ENCODE measurements at places on chromosomes 6 and 20. TPM values are rescaled to one million over a fixed set of nuclear protein-coding genes. Genes with fewer than 3 reads are reported as not detected.

The ECT2L gene
- under 0.01 TPM for total RNA-seq

The LY6G5C gene
- total RNA-seq, result 1.1 TPM

The LRRC73 gene
- total RNA-seq, result 0.63 TPM

The SMLR1 gene
- not detected for total RNA-seq

The TP53TG5 gene
- total RNA-seq, result not detected

The PDE7B gene
- total RNA-seq, result 23.9 TPM

The ELOVL2 gene
- 0.16 TPM for total RNA-seq

The PRICKLE4 gene
- 0.45 TPM for total RNA-seq

The THBS2 gene
- total RNA-seq, result 519 TPM

The PSORS1C2 gene
- not detected for total RNA-seq

The RBBP8NL gene
- total RNA-seq, result not detected

The MED23 gene
- 34.7 TPM for total RNA-seq

DNA sequence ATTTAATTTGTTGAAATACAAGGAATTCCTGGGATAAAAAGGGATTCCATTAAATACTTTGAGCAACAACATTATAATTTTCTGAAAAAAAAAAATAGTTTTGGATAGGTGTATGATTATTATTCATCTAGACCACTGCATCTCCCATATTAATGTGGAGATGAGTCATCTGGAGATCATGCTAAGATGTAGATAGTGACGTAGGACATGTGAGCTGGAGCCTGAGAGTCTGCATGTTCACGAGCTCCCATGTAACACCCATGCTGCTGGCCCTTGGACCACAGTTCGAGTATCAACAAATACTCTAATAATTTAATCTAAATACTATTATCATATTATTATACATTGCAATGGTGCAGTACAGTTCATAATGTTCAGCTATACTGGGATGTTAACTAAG lies 91.6 kb downstream of the EPM2A start:
- peak; percentile 29 for DNase-seq

DNA sequence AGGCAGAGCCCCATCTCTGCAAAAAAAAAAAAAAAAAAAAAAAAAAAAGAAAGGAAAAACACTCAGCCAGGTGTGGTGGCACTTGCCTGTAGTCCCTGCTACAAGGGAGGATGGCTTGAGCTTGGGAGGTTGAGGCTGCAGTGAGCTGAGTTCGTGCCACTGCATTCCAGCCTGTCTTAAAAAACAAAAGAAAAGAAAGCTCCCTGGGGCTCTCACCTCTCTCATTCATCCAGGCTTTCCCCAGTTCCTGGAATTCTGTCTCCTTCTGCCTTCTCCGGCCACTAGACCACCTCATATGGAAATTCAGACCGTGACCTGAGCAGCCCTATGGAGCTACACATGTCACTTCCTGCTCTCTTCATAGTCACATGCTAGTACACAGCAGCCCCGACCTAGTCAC lies 101.1 kb upstream of the TAB2 start:
- no peak for DNase-seq

DNA sequence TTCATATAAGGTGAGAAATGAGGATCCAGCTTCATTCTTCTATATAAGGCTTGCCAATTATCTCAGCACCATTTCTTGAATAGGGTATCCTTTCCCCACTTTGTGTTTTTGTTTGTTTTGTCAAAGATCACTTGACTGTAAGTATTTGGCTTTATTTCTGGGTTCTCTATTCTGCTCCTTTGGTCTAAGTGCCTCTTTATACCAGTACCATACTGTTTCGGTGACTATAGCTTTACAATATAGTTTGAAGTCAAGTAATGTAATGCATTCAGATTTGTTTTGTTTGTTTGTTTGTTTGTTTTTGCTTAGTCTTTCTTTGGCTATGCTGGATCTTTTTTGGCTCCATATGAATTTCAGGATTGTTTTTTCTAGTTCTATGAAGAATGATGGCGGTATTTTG lies 64.6 kb downstream of the ERMARD start:
- no peak for DNase-seq

DNA sequence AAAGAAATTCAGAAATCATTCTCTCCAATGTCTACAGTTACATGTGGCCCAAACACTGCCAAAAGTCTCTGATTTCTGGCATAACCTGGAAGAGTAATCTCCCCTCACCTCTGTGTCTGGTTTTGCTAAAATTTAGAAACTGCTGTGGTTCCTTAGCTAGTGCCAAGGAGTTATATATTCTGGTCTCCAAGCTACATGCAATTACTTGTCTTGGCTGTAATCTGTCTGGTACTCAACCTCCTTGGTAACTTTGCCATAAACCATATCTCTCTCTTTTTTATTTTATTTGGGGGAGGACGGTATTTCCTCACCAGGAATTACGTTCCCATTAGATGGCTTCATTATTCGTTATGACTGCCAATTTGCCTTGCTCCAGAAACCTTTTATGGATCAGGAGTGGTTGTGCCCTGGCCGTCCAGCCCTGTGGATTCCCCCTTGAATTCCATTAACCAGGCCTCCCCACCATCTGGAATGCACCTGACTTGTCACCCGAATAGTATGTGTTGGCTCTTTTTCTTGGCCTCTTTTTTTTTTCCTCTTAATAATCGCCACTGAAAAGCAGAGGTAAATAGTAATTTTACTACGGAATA lies 400.0 kb downstream of the CD83 start:
- DNase-seq, result peak; percentile 70

DNA sequence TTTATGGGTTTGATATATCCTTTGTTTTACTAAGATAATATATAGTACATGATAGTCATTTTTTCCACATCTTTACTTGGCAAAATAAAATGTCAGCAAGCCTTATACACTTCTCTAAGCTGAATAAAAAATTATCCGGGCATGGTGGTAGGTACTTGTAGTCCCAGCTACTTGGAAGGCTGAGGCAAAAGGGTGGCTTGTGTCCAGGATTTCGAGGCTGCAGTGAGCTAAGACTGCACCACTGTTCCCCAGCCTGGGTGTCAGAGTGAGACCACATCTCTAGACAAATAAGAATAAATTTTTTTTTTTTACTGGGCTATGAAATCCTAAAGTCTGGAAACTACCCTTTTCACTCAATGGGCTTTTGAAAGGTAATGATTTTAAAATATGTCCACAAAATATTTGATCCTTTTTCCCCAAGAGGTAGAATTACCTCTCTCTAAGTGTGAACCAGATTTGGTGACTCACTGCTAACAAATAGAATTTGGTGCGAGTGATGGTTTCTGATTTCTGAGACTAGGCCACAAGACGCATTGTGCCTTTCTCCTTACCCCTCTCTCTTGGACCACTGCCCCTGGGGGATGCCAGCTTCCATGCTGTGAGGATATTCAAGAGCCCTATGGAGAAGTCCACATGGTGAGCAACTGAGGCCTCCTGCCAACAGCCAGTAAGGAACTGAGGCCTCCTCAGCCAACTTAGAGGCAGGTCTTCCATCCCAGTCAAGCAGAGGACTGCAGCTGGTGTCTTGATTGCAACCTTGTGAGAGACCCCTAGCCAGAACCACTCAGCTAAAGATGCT lies 84.2 kb upstream of the ZNFX1 start:
- no peak for DNase-seq

DNA sequence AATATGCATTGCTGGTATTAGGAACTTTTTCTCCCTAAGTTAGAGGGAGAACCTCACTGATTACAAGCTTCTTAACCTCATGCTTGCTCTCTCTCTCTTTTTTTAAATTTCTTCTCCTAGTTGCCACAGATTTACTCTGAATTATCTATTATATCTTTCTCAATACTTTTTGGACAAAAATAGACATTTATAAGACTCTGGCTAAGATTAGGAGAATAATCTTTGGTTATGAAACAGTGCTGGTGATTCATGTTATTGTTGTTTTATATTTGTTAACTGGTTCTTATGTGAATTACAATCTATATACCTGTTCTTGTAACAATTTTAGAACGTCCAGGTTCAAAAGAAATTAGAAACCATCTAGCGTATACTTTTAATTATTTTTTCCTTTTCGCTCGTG lies 187.8 kb downstream of the OGFRL1 start:
- DNase-seq, result peak; percentile 64

GRCh38 chr6:1381481-1382330 lies 7.7 kb upstream of the FOXF2 start:
- DNase-seq, result no peak

DNA sequence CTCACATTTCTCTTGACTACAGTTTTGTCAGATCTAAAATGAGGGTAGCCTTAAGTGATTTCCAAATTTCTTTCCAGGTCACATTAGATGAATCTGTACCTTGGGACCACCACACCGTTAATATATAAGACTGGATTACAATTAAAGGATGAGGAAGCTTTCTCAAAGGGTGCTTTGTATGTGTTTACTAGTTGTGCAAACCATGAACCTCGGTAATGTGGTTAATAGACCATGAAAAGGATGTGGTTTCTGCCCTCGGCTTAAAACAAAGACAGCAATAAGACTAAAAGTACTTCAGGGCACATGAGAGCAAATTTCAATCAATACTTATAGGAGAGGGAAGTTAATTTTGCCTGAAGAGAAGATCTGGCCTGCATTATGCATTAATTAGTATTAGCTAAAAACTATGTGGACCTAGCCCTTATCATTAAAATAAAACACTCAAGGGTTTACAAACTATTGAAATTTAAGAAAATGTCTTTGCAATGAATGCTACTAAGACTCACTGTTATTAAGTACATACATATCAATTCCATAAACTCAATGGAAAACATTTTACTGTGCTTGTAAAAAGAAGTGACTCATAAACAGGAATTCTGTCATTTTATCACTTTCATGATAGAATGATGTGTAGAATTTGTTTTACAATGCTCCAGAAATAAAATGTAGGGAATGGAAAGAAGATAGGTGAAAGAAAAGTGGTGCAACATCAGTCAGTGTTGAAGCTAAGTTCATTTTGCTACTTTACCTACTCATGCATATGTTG lies 936 bp upstream of the TMX4 start:
- no peak for DNase-seq

DNA sequence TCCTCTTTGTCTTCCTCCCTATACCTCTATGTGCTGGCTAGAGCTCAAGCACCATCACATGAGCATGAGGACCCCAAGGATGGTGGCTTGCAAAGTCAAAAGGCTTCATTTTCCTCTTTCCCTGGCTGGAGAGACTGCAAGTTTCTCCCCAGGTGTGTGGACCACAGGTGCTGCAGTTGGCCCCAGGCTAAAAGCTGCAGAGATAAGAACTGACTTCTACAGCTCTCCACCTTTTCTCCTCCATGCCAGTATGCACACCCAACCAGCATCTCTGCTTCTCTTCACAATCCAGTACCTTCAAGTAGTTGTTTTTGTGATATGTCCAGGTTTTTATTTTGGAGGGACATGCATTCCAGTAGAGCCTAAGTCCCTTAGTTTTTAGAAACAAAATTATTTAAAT lies 29.1 kb downstream of the PRKN start:
- no peak for DNase-seq

DNA sequence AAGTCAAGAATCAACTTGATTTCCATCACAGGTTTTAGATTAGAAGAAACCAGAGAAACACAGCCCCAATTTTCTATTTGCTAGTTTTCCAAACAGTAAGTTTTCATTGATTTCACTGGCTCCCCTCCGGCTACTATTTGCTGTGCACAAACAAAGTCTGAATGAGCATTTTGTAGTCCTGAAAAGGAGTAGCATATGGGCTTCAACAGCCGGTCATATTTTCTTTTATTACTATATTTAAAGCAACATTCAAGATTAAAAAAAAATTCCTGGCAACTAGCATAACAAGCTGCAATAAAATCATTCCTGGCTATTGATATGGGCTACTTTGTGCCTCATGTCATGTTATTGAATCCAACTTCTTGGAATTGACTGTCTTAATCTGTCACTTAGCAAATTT lies 48.3 kb downstream of the CARMIL1 start:
- DNase-seq, result no peak

GRCh38 chr6:55578537-55579363 lies at the start of gene HMGCLL1:
Gene HMGCLL1, minus strand, starts transcription at chr6:55579192. Its CDS starts 137 bp downstream, at chr6:55579055.
- DNase-seq, result no peak

DNA sequence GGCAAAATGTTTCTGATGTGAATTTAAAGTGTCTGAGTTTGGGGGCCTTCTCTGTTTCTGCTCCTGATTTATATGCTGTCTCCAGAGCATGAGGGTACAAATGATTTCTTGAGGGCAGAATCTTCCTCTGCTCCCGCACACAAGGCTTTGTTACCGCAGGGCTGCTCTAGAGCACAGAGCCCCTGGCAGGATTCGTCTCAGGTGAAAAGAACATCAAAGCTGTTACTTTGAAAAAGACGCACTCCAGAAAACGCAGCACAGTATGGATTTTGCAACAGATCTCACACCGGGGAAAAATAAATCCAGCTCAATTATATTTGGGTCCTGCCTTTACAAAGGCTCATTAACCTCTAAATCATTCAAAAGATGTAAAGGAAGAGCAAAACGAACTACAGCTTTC lies 577.3 kb downstream of the PRKN start:
- no peak for DNase-seq

DNA sequence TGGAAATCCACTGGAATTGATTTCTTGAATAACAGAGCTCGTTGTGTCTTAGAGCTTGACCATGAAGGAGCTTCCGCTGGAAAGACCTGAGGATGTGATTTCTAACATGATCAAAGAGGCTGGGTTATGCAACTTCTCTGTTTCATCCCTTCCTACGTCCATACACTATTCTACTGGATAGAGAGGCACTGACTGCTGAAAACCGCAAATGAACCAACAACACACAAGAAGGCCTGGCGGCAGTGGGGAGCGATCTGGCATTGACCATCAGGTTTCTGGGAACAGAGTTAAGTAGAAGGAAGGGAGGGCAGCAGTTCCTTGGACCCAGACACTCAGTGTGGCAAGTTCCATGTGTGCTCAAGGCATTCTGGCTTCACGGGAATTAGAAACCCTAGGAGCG lies 13.3 kb downstream of the LRRN4 start:
- no peak for DNase-seq

GRCh38 chr6:47245745-47246371 lies 63.8 kb downstream of the TNFRSF21 start:
- no peak for DNase-seq

DNA sequence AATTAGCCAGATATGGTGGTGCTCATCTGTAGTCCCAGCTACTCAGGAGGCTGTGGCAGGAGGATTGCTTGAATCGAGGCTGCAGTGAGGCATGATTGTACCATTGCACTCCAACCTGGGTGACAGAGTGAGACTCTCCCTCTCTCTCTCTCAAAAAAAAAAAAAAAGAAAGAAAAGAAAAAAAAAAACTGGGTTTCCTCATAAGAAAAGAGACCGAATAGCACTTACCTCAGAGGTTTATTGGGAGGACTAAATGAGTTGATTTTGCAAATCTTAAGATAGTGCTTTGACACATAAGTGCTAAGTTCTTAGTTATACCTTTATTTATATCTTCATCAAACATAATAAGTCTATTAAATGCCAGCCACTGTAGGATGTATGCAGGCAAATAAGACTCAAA lies 6.3 kb downstream of the VWA7 start:
- no peak for DNase-seq

DNA sequence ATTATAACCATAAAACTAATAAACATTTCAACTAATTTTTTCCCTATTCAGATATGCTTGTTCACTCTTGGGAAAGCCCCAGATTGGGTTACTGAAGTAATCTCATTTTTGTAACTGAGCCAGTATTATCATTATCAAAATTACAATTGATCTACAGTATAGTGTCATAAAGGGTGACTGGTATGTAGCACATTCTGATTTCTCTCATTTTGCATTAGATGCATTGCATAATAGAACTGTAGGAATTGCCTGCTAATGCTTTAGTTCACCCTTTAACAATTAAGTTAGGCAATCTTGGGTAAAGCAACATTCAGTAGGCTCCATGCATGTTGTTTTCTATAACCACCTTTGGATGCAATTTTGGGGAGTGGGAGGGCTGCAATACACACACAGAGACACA lies 150.8 kb upstream of the FLRT3 start:
- DNase-seq, result peak; percentile 32
